Activated naive CD4-positive, alpha-beta T cell (primary cell): ENCODE measurements at places on chromosomes 5 and 9.

- no peak for DNase-seq
These were observed 35.6 kb downstream of the TTC39B start for GRCh38 chr9:15271403-15271802.

- no peak for DNase-seq
These were observed 202.6 kb downstream of the DCP2 start for GRCh38 chr5:113179156-113179555.

- no peak for DNase-seq
These were observed 211.0 kb downstream of the PDE4D start for GRCh38 chr5:59682542-59682941.

GRCh38 chr5:172086194-172086975 is 79.9 kb upstream of the FBXW11 start:
- no peak for DNase-seq

DNA sequence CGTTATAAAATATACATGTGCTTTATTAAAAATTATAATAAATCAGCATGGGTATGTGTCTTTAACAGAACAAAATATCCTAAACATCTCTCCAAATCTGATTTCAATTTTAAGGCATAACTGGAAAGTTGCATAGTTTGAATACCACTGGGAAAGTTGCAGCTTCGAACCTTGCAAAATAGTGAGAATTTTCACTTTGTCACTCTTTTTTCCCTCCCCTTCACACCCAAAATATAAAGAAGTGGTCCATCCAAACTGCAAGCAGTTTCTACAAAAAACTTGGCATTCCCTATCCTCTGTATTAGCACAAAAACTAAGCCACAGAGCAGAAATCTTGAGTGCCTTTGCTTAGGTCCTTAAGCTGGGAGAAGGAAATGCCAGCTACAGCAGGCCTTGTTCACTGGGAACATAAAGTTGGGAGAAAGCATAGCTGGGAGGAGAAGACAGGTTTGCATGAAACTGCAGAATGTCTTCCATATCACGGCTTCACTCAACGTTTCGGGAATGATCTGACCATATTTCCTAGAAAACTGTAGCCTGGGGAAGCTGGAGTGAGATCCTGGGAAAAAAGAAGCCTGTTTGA is 400.3 kb downstream of the EBF1 start:
- no peak for DNase-seq

DNA sequence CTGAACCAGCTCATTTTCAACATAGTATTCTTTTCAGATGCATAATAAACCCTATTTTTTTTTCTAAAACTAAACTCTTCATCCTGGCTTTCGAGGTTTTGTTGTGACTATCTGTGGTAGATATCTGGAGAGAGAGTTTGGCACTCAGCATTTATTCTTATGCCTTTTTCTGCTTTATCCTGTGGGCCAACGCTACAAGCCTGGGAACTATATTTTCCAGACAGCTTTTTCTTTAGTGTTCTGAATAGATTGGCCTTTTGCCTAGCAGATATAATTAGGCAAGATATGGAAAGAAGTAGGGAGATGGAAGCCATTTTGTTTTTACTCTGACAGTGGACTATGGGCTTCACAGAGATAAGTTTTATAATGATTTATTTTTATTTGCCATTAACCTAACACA is 486.7 kb downstream of the TMEM232 start:
- no peak for DNase-seq

DNA sequence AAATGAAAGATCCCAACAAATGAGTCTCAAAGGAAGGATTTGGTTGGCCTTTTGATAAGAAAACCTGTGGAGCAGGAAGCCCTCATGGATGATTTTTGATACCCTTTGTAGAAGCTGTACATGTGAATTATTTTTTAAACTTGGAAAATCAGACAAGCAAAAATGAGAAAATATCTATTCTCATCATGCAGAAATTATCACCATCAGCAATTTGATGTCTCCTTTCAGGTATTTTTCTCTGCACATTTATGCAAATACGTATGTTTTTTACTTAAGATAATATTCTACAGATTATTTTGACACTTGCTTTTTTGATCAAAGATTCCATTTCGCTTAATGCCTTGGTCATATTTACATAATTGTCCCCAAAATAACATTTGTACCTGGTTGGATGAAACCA is 7.2 kb downstream of the BTNL9 start:
- DNase-seq: no peak

GRCh38 chr5:138109463-138110265 is 25.8 kb downstream of the WNT8A start:
- DNase-seq: no peak

DNA sequence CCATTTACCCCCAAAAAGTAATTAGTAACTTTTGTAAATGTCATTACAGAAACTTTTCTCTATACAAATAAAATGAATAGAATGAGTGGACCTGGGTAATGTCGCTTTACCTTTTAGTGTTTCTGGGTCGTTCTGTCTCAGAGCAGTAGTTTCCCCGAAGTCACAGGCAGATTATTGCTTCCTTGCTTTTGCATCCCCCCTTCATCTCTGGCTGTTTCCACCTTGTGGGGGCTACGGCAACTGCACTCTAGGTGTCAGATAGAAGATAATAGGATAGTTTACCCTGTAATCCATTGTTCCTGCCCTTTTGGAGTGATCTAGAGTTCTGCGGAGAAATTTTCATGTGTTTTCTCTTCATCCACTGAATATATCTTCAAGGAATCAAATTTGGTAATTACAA is 68.7 kb downstream of the PRR16 start:
- no peak for DNase-seq

DNA sequence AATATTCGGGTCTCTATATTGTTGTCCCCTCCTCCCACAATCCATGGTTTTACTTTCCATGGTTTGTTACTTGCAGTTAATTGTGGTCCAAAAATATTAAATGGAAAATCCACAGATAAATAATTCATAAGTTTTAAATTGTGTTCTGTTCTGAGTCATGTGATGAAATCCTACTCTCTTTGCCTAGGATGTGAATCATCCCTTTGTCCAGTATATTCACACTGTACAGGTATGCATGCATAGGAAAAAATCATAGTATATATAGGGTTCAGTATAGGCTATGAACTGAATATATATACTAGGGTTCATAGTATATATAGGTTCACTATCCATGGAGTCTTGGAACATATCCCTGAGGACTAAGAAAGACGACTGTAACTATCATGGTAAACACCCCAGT is 19.6 kb downstream of the INSYN2B start:
- no peak for DNase-seq

DNA sequence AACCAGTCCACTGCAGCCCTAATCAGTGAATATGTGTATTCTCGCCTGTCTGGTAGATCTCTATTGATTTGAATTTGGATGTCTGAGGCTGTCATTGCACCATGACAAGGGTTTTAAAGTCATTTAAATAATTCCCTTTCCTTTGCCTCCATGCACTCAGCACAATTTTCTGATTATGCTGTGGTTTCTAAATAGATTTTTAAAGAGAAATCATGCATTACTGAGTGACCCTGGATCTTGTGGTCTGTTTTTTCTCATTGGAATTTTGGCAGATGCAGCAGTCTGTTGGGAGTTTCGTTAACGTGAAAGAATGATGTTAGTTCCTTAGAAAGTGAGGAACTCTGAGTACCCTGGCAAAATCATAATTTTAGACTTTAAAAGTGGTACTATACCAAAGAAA is 396.0 kb downstream of the LRRC70 start:
- DNase-seq: no peak

DNA sequence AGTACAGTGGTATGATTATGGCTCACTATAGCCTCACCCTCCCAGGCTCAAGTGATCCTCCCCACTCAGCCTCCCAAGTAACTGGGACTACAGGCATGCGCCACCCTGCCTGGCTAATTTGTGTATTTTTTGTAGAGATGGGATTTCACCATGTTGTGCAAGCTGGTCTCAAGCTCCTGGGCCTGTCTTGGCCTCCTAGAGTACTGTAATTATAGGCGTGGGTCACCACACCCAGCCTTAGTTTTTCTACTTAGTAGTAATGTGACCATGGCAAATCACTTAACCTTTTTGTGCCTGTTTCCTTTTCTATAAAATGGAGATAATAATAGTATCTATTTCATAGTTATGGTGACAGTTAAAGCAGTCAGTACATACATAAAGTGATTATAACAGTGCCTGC is 22.2 kb downstream of the GLE1 start:
- no peak for DNase-seq

DNA sequence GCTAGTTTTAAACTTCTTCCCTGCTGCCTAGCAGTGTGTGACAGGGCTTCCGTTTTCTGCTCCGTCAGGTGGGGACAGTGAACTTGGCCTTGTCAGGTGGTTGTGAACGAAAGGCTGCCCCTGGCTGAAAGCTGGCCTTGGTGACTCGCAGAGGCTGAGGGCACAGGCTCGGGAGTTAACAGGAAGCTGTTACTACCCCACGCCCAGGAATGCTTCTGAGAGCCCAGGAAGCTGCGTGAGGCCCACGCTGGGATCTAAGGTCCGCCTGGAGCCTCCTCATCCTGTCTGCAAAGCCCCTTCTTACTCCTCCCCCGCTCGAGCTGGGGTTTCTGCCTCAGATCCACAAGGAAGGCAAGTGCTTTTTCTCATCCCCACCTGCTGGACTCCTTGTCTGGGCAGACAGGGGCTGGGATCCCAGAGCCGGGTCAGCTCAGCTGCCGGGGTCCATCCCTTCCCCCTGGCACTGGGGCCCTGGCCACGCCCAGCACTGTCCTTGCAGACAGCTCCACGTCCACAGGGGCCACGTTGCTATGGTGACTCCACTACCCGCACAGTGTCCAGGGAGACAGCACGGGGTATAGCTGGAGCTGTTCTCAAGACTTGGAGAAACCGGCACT is 124.7 kb upstream of the TBC1D2 start:
- DNase-seq: no peak

DNA sequence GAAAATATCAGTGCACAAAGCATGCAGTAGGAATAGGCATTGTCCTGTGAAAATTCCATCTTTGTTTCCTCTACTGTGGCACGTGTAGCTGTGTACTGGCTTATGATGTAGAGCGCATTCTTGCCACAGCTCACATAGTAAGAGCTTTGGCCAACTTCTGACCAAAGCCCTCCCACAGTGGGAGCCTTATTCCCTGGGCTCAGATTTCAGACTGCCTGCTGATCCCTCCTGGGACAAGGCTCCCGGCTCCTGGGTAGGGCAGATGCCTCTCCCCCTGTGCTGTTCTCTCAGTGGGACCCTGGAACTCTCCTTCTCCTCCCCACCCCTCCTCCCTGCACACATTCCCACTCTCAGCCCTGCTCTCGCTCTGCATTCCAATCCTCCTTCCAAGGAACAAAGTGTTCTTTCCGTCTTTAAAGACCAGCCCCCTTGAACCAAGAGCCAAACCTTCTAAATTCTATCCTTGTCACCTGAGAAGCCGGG is 17.5 kb downstream of the LCP2 start:
- DNase-seq: no peak

DNA sequence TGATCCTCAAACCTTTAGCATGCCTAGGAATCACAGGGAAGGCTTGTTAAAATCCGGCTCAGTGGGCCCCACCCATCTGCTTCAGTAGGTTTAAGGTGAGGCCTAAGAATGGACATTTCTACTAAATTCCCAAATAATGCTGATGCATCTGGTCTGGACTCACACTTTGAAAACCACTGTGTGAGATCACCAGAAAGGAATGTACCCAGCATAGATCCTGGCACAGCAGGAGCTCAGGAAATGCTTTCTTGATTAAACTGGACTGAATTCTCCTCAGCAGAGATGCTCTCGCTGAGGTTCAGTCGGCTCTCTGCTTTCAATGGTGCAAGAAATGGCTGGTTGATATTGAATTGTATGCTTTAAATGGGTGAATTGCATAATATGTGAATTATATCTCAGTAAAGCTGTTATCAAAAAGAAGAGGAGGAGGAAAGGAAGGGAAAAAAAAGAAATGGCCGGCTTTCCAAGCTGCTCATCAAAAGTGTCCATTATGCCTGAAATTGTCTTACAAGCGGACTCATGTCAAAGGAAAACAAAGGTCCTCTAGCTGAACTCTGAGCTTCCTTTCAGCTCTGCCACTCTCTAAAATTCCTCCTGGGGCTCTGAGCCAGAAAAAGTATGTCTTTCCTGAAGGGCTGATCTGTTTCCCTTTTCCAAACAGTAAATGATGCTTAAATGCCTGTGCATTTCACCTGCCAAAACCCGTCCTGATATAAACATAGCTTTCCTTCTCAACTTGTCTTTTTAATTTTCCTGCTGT is 77.6 kb upstream of the SAP30L start:
- DNase-seq: no peak

DNA sequence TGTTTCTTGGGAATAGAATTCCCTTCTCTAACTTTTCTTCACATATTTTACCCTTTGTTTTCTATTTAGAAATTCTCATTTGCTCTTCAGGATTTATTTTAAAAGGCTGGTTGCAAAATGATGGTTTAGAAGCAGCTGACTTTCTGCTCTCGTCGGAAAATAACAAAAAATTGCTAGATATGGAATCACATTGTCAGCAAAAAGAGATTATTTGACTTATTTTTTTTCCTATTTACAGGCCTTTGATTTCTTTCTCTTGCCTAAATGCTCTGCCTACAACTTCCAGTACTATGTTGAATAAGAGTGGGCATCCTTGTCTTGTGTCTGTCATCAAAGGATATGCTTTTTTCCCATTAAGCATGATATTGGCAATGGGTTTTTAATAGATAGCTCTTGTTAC is 1619.1 kb upstream of the ACO1 start:
- no peak for DNase-seq

- no peak for DNase-seq
These were observed 39.7 kb downstream of the FABP6 start for GRCh38 chr5:160269017-160269416.

DNA sequence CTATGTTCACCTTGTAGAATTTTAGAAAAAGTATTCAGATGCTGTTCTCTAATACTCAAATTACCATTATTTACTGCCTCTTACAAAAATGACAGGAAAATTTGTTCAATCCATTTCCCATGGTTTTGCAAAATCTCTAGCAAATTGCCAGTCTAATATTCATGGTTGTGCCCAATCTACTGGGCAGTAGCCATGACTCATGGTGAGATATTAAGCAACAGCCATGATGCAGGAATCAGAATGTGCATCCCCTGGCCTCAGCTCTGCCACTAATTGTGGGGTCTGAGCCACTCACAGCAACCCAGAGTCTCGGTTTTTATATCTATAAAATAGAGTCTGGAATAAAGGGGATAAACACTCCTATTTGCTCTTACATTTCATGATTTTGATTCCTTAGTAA is 353.6 kb downstream of the DEPDC1B start:
- no peak for DNase-seq

- DNase-seq: no peak
These were observed 26.8 kb upstream of the PHF2 start for GRCh38 chr9:93549611-93550010.

GRCh38 chr5:6692906-6693305 is 20.3 kb upstream of the TENT4A start:
- no peak for DNase-seq

DNA sequence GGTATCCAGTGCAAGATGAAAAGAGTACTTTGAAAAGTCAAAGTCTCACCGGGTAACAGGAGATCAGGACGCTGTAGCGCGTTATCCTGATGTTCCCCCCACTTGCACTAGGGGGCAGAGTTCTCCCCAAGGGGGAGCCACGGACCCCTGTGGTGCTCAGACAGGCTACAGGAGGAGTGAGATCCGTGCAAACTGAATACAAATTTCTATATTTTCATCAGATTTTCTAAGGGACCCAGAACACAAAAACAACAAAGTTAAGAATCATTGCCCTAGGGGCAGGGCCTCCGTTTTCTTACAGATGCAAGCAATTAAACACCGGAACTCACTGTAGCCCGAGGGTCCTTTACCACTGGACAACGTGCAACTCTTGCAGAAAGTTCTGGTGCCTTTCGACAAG is 2.0 kb downstream of the MYO10 start:
- DNase-seq: no peak

GRCh38 chr9:136138566-136138965 is 19.9 kb upstream of the TMEM250 start:
- DNase-seq: peak; percentile 28
